ENCODE measurements at places on chromosomes 1 and 21.

GRCh38 chr1:217953922-217954321 lies 322.8 kb downstream of the SPATA17 start:
- DNase-seq: no peak

- DNase-seq: no peak
These were observed 83.9 kb downstream of the NID1 start for GRCh38 chr1:235980976-235981375.

DNA sequence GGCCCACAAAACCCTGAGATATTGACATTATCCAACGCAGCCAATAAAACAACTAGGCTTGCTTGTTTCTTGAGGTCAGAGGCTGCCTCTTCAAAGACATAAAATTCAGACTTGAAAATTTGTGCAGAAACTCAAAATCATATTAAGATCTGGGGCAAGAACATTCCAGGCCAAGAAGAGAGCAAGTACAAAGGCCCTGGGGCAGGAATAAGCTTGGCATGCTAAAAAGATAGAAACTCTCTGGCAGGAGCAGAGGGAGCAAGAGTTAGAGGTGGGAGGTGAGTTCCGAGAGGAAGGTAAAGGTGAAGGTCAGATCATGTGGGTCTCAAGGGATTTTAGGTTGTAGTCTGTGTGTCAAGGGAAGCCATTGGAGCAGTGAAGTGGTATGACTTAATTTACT lies 8.8 kb upstream of the IGSF3 start:
- DNase-seq: no peak

DNA sequence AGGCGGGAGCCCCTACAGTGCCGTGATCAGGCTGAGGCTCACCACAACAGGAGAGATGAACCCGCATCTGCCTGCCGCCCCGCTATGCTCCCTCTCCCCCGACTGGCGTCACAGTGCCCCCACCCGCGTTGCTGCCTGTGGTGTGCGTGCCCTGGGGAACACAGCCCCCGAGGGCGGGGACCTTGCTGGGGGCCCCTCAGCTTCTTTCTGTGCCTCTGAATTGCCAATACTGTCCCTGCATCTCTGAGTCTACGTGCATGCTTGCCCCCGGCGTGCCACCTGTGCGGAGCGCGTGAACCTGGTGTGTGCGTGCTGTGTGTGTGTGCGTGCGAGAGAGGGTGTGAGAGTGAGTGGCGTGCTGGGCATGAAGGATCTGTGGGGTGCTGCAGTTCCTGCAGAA lies 10.3 kb downstream of the PARS2 start:
- DNase-seq: no peak

GRCh38 chr1:151137789-151138188 lies 8.6 kb downstream of the SEMA6C start:
- no peak for DNase-seq

DNA sequence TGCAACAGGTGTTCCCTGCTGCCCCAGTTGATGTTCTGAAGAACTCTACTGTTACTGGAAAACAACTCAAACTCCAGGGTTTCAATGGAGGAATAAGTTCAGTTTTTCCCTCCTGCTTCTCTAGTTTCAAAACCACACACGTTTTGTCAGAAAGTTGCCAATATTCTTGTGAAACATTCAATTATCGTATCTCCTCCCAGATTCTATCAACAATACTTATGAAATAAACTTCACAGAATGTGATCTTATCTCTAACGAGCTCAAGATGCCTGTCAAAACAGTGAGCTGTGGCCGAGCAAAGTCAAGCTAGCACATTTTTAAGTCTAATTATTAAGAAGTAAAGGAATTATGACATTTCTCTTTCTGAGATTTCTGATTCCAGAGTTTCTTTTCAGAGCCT lies 4.7 kb downstream of the OR2B11 start:
- no peak for DNase-seq

DNA sequence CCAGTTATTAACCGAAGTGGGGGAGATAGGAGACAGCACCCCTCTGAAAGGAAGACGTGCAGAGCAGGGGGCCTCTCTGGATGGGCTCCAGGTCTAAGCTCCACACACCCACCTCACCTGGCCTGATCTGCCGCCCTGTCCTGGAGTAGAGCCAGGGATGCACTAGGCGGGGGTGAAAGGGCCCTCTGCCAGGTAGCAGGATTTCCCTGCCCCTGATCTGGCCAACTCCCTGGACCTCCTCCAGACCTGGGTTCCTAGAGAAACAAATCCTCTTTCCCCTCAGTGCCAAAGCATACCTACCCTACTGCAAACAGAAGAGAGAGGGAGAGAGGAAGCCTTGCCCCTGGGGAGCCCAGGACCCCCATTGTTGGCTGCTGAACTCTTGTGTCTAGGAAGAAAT lies 2.0 kb downstream of the CRABP2 start:
- no peak for DNase-seq

DNA sequence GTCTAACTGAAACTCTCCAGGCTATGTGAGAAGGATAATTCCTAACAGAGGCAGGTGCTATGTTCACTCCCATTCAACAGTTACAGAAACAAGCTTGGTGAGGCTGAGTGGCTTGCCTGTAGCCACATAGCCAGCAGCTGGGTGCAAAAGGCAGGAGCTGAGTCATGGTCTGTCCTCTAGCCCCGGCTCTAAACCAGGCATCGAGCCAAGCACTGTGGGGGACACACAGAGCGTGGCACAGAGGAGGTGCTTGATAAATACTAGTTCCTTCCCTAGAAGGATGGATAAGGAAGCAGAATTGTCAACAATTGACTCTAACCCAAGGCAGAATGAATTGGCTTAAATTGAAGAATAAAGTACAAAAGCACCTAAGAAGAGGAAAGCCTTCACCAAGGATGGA lies 10.4 kb upstream of the KCNA2 start:
- DNase-seq: no peak

DNA sequence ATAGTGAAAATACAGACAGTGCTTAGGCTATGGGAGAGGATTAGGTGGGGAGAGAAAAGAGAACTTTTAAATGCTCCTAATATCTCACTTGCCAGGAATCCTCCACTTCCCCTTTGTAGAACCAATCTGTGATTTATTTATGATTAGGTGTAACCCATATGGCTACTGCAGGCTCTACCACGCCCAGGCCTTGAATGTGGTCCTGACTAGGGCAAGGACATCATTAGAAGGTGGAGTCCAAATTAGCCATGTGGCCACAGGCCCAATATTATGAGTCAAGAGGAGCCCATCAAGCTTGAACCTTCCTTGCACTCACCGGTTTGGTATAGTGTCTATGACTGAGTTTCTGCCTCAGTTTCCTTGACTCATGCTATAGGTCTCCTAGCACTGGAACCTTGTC lies 141.4 kb downstream of the HMGB4 start:
- no peak for DNase-seq

GRCh38 chr1:192571668-192572067 lies 3.9 kb upstream of the RGS1 start:
- no peak for DNase-seq

DNA sequence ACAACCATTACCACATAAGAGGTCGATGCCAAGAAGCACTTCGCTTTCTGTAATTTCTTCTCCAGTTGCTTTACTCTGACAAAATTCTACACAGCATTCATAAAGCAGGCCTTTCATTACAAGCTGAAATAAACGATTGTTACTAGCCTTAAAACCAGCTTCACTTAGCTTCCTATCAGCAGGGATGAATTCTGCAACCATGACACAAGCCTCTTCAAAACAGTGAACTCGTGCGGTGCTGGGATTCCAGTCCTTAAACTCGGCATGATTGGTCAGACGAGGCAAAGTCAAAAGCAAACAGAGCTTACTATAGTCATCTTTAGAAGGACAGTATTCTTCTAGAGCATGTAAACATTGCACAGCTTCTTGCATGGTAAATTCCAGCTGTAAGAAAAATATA lies 30.6 kb downstream of the WDR47 start:
- DNase-seq: no peak

DNA sequence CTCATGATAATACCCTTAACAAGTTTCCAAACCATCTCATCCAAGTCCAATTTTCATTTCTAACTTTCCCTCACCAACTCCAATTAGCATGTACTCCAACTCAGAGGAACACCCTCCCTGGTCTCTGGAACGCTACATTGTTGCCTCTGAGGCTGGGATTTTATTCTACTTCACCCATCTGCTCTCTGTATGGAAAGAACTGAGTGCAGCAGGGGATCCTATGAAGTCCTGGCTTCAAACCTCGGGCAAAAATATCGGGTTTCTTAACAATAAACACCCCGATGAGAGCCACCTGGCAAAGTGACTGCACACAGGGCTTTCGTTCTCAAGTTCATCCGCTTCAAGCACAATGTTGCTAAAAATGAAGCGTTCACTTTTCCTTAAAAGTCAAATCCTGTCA lies 99.6 kb downstream of the CRB1 start:
- no peak for DNase-seq

GRCh38 chr1:10687782-10688408 lies 108.6 kb downstream of the CASZ1 start:
- no peak for DNase-seq

GRCh38 chr1:10692401-10693021 lies 103.9 kb downstream of the CASZ1 start:
- no peak for DNase-seq

DNA sequence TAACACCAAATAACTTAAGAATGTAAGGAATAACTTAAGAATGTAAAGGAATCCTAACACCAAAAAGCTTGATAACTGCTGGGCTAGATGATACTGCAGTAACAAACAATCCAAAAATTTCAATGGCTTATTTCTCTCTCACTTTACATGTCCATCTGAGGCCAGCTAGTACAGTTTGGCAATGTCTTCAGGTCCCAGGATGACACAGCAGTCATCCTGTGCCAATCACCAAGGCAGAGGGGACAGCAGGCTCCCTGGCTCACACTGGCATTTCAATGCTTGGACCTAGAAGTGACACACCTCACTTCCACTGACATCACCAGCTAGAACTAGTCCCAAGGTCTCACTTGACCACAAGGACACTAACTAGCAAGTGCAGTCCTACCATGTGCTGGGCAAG lies 15.3 kb downstream of the DNAJC11 start:
- no peak for DNase-seq

GRCh38 chr1:53370369-53370961 lies 42.6 kb upstream of the LRP8 start:
- no peak for DNase-seq

DNA sequence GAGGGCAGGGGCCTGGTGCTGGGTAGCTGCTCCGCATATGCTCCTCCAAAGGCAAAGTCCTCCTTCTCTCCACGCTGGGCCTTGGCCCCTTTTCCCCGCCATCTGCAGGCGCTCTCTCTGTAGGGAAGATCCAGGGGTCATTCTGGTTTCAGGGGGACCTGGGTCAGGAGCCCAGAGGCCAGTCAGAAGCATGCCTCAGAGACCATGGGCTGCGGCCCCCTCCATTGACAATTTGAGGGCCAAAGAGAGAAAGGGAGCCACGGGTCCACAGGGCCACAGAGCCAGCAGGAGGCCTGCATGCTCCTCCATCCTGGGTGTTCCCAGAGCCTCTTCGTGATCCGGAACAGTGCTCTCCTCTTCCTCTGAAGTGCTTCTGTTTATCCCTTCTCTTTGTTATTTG lies 2.1 kb upstream of the CLDN19 start:
- no peak for DNase-seq

DNA sequence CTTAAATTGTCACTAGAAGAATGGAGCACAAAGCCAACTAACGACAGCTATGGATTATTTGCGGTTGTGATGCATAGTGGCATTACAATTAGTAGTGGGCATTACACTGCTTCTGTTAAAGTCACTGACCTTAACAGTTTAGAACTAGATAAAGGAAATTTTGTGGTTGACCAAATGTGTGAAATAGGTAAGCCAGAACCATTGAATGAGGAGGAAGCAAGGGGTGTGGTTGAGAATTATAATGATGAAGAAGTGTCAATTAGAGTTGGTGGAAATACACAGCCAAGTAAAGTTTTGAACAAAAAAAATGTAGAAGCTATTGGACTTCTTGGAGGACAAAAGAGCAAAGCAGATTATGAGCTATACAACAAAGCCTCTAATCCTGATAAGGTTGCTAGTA lies 13.5 kb downstream of the USP1 start:
- no peak for DNase-seq

GRCh38 chr1:39958403-39959200 lies 3.7 kb downstream of the MFSD2A start:
- no peak for DNase-seq

- no peak for DNase-seq
These were observed 19.9 kb downstream of the MYOM3 start for GRCh38 chr1:24091971-24092482.

- no peak for DNase-seq
These were observed 40.8 kb downstream of the FCER1A start for GRCh38 chr1:159342761-159343425.

DNA sequence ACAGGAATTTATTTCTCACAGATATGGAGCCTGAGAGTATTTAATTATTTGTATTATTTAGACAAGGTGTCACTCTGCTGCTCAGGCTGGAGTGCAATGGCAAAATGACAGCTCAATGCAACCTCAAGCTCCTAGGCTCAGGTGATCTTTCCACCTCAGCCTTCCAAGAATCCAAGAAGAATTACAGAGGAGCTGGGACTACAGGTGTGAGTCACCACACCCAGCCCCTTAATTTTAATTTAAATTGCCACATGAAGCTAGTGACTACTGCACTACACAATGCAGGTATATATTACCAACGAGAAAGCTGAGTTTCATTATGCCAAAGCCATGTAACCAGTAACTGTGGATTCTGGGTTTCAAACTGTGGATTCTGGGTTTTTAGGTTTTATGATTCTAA lies 2.1 kb downstream of the KHDC4 start:
- DNase-seq: no peak

- DNase-seq: no peak
These were observed 3.5 kb upstream of the CLDN19 start for GRCh38 chr1:42743317-42744147.

- DNase-seq: no peak
These were observed 10.1 kb downstream of the TRAF5 start for GRCh38 chr1:211336775-211337174.

GRCh38 chr21:43832158-43832550 lies 32.9 kb upstream of the AGPAT3 start:
- DNase-seq: no peak

DNA sequence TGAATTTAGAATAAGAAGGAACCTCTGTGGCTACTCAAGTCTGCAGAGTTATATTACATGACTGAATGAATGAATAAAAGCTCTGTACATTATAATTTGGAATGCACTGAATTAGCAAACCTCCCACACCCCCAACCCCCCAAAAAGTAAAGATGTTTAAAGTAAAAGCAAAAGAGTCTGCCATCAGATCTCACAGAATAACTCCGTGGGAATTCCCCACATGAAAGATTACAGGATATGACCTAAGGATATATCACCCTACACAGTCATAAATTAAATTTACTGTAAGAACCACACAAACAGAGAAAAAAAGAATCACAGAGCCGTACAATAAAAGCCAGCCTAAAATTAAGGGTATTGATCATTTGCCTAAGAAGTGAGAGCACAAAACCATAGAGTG lies 587.3 kb downstream of the PTPRC start:
- no peak for DNase-seq

GRCh38 chr1:214386747-214387146 lies 105.8 kb downstream of the SMYD2 start:
- no peak for DNase-seq

Measured in femur (tissue), 1 donor.